ENCODE measurements at places on chromosomes 1 and 21.

DNA sequence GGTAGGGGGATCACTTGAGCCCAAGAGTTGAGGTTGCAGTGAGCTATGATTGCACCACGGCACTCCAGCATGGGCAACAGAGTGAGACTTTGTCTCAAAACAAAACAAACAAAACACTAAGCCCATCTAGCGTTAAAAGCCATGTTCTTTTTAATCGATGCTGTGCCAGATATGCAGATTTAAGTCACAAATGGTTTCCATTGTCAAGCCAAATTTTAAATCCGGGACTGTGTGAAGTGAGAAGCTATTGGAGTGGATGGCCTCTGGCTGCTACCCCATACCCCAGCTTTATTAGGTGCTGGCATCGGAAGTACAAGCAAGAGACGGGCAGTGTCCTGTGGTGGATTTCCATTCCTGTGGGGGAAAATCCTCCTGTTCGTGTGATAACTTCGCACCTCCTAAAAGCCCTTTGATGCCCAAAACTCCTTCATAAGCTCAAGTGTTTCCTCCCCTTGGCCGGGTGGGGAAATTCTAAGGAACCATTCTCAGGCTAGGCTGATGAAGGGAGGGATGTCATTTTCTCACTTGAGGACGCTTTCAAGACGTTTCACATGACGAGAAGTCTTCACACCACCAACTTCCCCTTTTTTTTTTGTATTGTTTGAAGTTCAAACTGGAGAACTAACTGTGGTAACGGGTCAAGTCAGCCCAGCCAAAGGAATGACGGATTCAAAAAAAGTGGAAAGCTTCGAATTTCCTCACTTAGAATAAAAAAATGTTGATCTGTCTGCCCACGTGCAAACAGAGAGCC lies 140.8 kb downstream of the KAZN start:
- DNase-seq: no peak

DNA sequence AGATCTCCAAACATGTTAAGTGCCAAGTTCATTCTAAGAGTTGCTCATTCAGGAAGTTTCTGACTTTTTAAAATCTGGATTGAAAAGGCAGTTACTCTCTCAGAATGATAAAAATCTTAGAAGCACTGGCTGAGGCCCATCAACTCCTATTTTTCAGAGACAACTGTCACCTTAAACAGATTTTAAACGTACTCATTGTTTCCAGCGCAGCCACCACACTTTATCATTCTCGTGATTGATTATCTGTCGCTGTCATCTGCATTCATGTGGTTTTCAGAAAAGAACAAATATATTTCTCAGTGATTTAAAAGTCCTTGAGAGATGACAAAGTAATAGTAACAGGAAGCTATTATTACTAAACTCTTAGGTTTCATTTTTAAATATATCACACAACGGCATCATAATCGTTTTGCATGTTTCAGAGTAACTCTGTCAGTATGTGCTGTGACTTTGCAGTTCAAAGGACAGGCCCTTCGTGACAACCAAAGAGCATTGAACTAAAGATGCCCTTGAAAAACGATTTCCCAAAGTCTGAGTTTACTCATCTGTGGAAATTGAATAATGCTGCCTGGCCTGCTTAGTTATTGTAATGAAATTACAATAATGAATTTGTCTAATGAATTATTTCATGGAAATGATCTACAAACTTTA lies 14.9 kb upstream of the KCNK1 start:
- DNase-seq: no peak

GRCh38 chr1:29502911-29503840 lies 266.9 kb downstream of the PTPRU start:
- DNase-seq: no peak

- DNase-seq: no peak
These were observed 9.7 kb upstream of the CSRP1 start for GRCh38 chr1:201516511-201517127.

DNA sequence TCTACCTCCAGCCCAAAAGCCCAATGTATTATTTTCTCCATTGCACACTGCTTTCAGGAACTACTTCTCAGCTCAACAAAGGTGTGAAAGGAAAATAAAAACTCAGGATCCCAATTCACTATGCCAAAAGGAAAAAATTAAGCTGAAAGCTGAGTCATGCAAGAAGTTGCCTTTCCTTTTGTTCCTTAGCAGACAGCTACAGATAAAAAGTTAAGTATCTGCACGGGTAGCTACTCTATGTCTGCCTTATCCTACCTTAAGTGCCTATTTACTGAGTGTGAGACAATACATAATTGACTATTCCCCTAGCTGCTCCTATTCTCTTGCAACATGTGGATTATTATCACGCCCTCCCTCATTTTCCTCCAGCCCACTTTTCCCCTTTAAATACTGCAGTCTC lies 84.1 kb downstream of the ADCY10 start:
- no peak for DNase-seq

DNA sequence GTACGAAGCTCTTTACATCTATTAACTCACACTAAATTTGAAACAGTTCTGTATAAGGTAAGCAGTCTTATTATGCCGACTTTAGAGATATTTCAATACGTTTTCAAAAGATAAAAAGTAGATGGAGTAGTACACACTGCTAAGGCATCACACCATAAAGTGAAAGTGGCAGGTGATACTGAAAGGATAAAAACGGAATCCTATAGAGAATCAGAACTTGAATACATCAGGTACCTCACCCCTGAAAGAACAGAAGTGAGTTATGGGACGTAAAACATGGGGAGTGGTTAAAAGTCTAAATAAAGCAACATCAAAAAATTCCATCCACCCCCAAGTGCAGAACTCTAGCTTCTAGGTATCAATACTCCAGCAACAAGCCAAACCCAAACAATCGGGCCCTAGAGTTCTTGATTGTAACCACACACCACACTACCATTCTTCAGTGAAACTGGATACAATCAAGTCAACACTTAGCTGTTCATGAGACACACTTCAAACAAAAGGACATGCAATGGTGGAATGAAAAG lies 142.6 kb downstream of the SMYD3 start:
- DNase-seq: no peak

DNA sequence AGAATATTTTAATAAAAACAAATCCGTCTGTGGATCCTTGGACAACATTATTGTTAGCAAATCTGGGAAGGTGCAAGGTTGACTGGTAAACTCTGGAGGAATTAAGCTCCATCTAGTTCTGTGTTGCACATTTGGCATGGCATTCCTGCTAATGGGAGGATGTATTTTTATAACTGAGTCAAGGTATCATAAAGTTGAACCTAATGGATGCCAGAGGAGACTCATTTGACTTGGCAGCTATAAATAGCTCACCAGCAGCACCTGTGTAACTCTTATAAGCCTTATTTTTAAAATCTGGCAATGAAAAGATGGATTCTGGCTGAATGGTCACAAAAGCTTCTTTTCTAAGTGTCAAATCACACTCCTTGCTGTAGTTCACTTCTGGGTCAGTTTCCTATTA lies 118.5 kb upstream of the ADAMTS5 start:
- DNase-seq: no peak

- DNase-seq: no peak
These were observed 47.3 kb upstream of the CNN3 start for GRCh38 chr1:94974241-94974640.

DNA sequence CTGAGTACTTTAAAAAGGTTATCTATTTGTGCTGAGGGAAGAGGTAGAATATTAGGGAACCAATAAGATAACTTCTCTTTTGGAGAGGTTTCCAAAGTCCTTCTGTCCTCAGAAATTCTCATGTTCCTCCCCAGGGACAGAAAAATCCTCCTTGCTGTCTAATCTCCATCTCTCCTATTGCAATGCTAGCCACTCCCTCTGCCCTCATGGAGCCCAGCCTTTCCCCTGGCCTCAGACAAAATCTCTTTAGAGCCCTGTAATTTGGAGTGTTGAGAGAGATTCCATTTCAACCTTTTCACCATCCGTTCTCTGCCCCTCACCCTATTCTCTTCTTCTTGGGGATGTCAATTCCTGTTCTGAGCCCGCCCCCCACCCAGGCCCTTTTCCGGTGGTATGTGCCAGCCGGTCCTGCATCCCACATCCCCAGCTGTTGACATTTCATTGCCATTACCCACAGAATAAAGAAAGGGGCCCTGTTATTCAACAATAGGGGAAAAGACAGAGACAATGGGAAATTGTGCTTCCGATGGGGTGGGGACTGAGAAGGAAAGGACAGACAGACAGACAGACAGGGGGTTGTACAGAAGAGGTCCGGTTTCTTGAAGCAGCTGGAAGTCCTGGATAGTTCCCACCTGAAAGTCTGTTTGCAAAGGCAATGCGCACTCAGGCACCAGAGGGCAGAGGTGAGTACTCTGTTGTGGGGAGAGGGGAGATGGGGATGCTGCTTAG lies at the start of gene HAPLN2:
TSS of gene HAPLN2 (plus strand) at position 563 of the 729 bp plus-strand sequence. CDS start 4,076 bp downstream, outside the sequence.
- no peak for DNase-seq

GRCh38 chr1:169680377-169681019 lies 30.9 kb downstream of the SELL start:
- DNase-seq: peak; percentile 68

GRCh38 chr21:38621132-38621531 lies 122.9 kb upstream of the ERG start:
- no peak for DNase-seq

GRCh38 chr1:25068829-25069228 lies 138.8 kb upstream of the RUNX3 start:
- DNase-seq: peak; percentile 7

- no peak for DNase-seq
These were observed 112.0 kb upstream of the LRRC7 start for GRCh38 chr1:69455718-69456117.

DNA sequence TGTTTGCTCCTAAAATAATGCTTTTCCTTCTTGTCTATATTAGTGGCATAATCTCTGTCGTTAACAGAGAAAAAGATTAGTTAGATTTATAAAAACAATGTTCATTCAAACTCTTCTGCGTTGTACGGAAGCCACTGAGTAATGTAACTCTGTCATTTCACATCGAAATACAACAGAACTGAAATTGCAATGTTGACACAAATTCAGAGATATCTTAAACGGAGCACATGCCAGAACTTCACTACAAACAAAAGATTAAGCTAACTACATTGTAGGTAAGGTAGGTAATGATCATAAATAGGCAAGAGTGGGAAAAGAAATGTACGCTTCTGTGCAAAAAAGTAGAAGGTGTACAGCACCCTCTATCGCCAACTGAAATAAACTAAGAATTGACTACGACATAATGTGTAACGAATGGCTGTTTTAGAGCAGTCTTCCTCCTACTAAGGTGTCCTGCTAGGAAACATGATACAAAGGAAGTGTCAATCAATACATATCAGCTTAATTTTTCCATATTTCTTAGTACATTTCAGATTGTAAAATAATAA lies 56.6 kb downstream of the PCNX2 start:
- no peak for DNase-seq

- peak; percentile 41 for DNase-seq
These were observed 7.8 kb downstream of the CAPZB start for GRCh38 chr1:19477284-19478249.

- no peak for DNase-seq
These were observed 37.3 kb upstream of the SLC19A1 start for GRCh38 chr21:45579383-45580180.

DNA sequence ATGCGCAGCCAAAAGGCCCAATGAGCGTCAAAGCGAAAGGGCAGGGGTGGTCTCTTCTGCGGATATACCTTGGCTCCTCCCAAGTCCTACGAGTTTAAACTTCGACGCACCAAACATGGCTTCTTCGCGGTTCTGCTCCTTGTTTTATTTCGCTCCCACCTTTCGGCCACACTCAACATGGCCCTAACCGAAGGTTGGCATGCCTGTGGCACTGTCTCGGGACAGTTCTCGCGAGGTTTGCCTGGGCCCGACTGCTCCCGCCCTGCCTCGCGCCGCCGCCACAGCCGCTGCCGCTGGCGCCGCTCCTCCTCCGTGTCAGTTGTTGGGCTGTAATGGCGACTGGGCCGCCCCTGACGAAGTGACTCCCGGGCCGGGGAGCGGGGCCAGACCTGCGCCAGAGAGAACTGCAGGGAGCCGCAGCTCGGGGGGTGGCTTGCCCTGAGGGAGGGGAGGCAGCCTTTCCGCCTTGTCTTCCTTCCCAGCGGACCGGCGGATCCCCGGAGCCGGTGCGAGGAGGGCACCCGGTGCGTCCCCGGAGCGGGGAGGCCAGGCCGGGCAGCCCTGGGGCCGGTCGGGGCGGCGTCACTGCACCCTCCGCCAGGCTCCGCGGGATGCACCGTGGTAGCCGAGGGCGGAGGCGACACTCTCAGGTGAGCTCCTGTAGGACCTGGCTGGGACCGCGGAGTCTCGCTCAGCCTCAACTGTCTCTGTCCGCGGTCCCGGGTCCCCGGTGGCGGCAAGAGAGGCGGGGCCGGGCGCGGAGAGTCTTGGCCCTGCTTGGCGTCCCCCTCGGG lies at the start of gene CEP350:
TSS of gene CEP350 (plus strand) at position 318 of the 794 bp plus-strand sequence. CDS start 31,372 bp downstream, outside the sequence.
- DNase-seq: peak; percentile 100

GRCh38 chr1:39412892-39413291 lies 78.5 kb upstream of the BMP8A start:
- DNase-seq: no peak

DNA sequence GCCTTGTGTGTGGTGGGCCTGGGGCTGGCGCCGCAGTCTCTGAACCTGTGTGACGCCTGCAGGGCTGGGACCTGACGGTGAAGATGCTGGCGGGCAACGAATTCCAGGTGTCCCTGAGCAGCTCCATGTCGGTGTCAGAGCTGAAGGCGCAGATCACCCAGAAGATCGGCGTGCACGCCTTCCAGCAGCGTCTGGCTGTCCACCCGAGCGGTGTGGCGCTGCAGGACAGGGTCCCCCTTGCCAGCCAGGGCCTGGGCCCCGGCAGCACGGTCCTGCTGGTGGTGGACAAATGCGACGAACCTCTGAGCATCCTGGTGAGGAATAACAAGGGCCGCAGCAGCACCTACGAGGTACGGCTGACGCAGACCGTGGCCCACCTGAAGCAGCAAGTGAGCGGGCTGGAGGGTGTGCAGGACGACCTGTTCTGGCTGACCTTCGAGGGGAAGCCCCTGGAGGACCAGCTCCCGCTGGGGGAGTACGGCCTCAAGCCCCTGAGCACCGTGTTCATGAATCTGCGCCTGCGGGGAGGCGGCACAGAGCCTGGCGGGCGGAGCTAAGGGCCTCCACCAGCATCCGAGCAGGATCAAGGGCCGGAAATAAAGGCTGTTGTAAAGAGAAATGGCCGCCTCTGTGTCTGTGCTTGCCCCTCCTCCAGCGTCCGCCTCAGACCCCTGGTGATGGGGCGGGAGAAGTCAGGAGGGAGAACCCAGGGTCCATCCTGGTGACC lies 788 bp downstream of the ISG15 start:
- DNase-seq: peak; percentile 27

Data from CD4-positive, alpha-beta T cell treated with Interleukin-2 at 100 ng/mL for 4 hours (primary cell).